Lower lobe of right lung (tissue), 2 donors: ENCODE measurements at places on chromosomes 2 and 18.

DNA sequence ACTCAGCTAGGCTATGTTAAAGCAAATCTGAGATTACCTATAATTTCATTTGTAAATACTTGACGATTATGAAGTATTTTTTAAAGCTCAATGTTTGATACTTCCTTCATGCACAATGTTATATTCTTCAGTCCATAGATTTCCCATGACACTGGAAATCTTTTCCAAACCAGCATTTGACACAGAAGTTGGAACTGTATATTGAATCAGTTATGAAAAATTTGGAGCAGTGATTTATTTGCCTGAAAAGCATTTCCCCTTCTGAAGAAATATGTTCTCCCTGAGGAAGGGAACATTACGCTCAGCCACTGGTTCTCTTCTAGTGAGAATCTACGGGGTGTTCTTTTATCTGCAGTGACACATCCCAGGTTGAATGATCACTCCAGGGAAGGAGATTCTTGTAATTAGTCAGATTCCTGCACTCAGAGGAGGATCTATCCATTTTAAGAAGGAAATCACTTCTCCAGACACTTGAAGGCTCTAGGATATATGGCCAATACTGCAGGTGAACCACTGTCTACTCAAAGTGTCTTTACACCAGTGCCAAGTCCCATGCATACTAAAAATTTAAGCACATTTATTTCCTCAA lies 64.7 kb downstream of the HNRNPLL start:
- H3K4me3 ChIP-seq = no peak overlapping the region
- H3K27me3 ChIP-seq = no peaks in the 10 kb centered on the region
- no peak for DNase-seq
- no peaks in the 10 kb centered on the region for H3K36me3 ChIP-seq
- peaks cover 9% of the 10 kb centered on the region for H3K4me1 ChIP-seq

- no peak overlapping the region for H3K27ac ChIP-seq
- no peaks in the 10 kb centered on the region for H3K27me3 ChIP-seq
- no peak overlapping the region for H3K4me3 ChIP-seq
- DNase-seq = no peak
Observed at GRCh38 chr2:232365621-232366321, 12.8 kb upstream of the ALPP start.

DNA sequence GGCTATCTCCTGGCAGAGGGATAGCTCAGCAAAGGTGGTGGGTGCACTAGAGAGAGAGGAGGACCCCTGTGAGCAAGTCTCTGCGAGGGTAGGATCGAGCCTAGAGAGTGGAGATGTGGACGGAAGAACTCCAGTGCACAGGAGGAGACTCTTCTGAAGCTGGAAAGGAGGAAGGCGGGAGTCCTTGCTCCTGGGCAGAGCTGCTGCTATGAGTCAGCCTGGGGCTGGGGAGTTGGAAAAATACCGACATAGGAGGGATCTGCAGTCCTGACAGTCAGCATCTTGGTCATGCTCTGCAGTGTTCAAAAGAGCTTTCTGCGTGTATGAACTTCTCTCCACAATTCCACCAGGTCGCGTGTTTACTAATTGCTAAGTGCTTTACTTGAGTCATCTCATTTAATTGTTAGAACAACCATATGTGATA lies 233.8 kb downstream of the LDLRAD4 start:
- H3K36me3 ChIP-seq = no peaks in the 10 kb centered on the region
- H3K27me3 ChIP-seq = no peaks in the 10 kb centered on the region
- H3K4me1 ChIP-seq = peaks cover 25% of the 10 kb centered on the region
- no peak for DNase-seq

DNA sequence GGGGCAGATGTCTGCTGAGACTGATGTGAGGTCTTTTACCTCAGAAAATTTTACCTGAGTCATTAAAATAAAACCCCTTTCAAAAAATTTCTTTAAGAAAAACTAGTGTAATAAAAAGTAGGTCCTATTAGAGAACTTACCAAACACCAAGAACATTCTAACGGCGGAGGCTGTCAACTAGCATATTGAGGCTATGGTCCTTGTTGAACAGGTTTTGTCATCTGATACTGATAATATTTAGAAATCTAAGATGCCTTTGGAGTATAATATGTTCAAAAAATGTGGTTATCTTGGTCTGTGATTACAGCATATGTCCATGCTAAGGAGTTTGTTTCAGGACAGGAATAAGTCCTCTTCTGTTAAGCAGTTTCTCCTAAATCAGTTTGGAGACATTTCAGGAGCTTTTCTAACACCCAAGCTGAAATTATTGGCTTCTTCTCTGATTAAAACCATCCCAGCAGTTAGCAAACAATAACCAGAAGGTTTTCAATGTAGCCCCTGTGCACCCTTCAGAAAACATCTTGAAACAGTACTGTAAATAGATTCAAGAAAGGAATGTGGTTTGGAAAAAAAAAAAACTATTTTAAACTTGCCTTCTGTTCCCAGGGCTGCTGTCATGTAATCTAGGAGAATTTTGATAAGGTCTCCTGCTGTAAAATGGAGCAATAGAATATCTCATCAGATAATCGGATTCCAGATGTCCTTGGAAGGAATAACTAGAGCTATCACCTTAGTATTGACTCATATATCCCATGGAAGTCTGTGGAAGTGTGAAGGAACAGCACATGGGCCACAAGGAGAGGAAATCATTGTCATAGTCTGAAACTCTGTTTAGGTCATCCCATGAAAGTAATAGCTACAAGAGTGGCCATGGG lies 58.7 kb upstream of the B3GNT2 start:
- H3K4me3 ChIP-seq = no peak overlapping the region
- H3K27ac ChIP-seq = no peak overlapping the region
- DNase-seq = no peak
- peaks cover 6% of the 10 kb centered on the region for H3K36me3 ChIP-seq

GRCh38 chr2:198102856-198103255 lies 298.5 kb downstream of the PLCL1 start:
- no peak overlapping the region for H3K27ac ChIP-seq
- no peak for DNase-seq
- no peaks in the 10 kb centered on the region for H3K36me3 ChIP-seq
- H3K4me3 ChIP-seq = no peak overlapping the region

- DNase-seq = no peak
- H3K4me1 ChIP-seq = peaks cover 8% of the 10 kb centered on the region
- H3K27me3 ChIP-seq = peaks cover 65% of the 10 kb centered on the region
- H3K36me3 ChIP-seq = no peaks in the 10 kb centered on the region
- no peak overlapping the region for H3K27ac ChIP-seq
Observed at GRCh38 chr2:224038049-224038829, 847 bp downstream of the SERPINE2 start.

- DNase-seq = no peak
- H3K4me1 ChIP-seq = peaks cover 9% of the 10 kb centered on the region
- H3K36me3 ChIP-seq = no peaks in the 10 kb centered on the region
- no peaks in the 10 kb centered on the region for H3K27me3 ChIP-seq
- H3K4me3 ChIP-seq = no peak overlapping the region
Observed at GRCh38 chr2:204278454-204278853, 266.8 kb upstream of the PARD3B start.
